NCI-H187 treated with DMSO at 0.1 percent for 48 hours (cell line): ENCODE measurements at places on chromosomes 11 and 22.

- DNase-seq: no peak
Observed at GRCh38 chr11:27650988-27651387, 49.3 kb downstream of the BDNF start.

DNA sequence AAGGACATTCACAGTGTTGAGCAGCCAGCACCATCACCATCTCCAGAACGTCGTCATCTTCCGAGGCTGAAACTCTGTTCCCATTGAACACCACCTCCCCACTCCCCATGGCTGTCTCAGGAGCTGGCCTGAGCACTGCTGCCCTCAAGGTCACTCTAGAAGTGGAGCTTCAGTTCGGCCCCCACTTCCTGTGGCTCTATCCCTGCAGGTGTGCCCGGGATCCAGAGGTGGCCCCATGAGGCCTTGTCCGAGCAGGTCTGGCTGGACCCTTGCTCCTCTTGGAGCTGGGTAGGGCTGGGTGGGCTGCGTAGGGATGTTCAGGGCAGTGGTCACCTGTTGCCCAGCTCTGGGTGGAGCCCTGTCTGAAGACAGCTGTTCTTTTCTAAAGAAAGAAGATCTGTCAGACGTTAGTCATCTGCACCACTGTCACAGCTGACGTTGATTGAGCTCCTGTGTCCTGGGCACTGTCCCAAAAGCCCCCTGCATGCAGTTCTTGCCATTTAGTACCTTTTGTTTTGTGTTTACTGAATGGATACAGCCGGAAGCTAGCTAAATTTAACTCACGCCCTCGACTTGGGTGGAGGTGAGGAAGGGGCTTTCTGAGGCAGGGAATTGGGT is 75.5 kb upstream of the CLDN5 start:
- DNase-seq: no peak

DNA sequence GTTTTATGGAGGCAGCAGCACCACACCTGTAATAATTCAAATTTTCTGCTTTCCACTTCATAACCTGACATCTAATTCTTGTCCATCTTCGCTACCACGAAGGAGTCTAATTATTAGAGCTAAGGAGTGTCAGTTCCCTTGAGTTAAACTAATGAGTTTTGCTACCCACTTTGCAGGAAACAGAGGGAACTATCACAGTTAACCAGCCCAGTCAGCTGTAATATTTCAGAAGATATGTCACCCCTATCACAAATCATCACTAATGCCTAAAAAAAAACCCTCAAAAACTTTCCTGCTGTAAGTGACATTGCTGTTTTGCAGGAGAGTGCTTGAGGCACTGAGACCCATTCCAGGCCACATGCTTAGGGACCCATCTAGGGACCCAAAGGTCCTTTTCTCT is 8.4 kb downstream of the TECTA start:
- DNase-seq: no peak

GRCh38 chr11:61974766-61975631 is 7.6 kb upstream of the FTH1 start:
- DNase-seq: no peak

DNA sequence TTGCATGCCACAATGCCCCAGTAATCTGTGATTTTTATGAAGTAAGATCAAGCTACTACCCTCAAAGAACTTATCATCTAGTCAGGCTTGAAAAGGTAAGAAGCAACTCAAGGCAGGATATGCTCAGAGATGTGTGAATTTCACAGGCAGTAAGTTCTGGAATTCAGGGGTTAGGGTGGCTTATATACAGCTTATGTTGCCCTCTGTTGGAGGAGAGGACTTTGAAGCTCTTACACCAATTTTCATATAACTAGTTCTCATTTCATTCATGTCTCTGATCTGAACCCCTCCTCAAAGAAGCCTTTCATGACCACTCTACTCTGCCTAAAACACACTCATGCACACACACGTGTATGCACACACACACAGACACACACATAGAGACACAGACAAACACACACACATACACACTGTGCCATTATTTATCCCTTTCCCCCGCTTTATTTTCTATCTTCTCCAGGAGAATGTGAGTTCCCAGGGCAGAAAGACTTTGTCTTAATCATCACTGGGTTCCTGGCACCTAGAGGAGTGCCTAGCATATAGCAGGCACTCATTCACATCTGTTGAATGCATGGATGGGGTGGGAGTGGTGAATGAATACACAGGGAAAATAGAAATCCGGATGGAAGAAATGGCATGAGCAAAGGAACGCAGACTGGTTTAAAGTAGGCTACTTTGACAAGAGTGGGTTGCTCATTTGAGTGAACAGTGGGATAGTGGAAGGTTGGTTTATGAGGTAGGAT is 220.7 kb upstream of the ZBED5 start:
- no peak for DNase-seq

GRCh38 chr11:70498976-70499801 is 100.9 kb downstream of the CTTN start:
- DNase-seq: no peak

- no peak for DNase-seq
Observed at GRCh38 chr11:64388894-64389293, 29.9 kb downstream of the RPS6KA4 start.

DNA sequence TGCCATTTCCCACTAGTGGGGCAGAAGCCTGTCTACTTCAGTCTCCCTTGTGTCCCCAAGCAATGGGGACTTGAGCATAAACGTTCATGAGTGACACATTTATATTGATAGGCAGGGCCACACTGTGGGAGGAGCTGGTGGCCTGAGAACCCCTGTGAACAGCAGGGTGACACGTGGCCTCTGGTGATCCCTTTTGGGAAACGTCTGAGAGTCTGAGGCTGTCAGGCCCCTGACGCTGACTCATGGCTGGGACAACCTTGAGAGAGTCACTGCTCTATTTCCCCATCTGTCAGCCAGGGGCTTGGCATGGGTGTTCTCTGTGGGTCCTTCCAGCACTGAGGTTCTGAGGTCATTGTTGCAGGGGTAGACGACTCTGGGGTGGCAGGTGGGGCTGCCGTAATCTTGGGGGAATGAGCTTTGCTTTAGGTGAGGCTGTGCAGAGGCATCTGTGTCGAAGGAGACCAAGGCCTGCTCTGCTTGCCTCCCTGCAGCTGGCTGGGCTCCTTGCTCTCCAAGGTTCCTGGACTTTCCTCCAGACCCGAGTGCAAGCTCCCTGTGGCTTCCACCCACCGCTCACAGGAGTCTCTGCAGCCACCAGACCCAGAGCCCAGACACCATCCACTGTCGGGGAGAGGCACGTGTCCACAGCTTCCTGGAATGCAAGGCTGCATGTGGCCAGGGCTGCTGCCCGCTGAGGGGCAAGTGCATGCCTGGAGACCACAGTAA is 54.7 kb downstream of the SMIM38 start:
- DNase-seq: no peak

DNA sequence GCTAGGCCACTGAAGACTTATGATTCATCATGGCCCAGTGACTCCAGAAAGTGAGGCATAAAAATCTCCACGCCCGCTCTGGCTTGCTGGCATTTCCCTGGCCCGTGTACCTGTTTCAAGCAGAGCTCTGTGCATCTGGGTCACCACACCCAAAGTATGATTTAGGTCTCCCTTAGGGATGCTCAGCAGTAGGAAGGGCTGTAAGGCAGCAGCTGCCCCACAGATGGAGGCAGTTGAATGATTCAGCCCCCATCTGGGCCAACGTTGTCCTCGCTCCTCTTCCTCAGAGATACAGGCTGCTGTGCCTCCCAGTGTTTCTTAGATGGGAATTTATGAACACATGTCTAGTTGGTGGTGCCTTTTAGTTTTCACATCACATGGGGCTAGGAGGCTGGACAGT is 21.6 kb downstream of the GPR83 start:
- no peak for DNase-seq

DNA sequence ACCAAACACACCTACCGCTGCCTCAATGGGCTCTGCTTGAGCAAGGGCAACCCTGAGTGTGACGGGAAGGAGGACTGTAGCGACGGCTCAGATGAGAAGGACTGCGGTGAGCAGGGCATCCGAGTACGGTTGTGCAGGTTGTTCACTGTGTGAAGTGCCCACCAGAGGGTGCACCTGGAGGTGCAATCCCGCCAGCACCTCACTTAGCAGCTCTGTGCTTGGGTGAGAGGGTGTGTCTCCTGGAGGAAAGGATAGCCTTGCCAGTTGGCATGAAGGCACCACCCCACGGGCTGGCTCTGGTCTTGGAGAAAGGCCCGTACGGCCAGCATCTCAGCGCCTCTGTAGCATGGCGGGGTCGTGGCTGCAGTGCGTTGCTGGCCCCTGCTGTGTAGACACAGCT is 39.4 kb downstream of the ST14 start:
- no peak for DNase-seq

DNA sequence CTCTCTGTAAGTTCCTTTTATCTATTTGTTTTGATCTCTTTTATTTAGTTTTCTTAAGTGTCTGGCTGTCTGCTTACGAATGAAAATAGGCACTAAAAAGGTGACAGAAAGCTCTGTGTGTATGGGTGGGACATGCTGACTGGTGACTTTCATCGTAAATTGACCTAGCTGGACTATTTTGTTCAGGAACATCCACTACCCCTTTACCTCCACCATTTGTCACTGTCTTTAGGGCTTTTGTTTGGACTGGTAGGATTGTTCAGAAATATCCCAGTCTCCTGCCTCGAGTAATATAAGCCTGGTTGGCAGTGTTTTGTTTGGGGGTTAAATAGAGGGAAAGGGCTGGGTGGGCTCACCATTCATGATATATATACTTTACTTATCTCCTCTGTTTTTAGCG is 20.9 kb downstream of the EMSY start:
- DNase-seq: no peak

DNA sequence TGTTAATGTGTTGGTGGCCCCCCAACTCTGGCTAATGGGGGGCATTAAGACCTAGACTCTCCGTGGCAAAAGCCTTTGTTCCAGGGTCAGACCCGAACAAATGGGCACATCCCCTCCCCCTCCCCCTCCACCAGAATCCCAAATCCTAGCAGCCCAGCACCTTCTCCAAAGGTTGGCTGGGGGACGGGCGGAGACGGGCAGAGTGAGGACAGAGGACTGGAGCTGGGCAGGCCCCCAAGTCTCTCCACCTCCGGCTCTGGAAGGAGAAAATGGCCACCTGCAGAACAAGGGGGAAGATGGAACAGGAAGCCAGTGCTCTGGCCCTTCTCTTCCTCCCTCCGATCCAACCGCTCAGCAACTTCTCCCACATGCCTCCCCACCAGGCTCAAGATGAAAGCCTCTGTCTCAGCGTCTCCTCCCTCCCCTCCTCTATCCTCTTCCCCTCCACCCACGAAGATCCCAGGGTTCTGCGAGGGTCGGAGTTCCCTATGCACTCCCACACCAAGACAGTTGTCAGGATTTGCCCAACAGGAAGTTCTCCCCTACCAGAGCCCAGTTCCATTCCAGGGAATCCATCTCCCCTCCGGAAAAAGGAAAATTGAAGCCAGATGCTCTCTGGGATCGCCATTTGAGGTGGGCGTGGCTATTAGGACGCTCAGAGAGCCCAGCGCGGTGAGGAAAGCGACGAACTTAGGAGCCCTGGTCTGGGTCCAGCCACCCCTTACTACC is 20.1 kb downstream of the ADA2 start:
- DNase-seq: peak; percentile 45

- no peak for DNase-seq
Observed at GRCh38 chr11:12853652-12854296, 155.3 kb upstream of the RASSF10 start.

- DNase-seq: no peak
Observed at GRCh38 chr11:118437208-118438125, 1.2 kb downstream of the KMT2A start.

- no peak for DNase-seq
Observed at GRCh38 chr11:114017723-114018122, 41.8 kb upstream of the ZBTB16 start.

DNA sequence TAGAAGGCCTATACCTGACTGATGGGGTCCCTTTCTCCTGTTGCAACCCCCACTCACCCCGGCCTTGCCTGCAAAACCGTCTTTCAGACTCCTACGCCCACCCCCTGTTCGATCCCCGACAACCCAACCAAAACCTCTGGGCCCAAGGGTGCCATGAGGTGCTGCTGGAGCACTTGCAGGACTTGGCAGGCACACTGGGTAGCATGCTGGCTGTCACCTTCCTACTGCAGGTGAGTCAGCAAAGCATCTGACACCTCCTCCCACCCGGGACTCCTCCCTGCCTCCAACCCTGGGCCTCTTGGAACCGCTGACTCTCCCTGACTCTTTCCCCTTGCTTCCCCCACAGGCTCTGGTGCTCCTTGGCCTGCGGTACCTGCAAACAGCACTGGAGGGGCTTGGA is 1.2 kb downstream of the ROM1 start:
- DNase-seq: no peak

GRCh38 chr11:2708151-2708581 is 8.4 kb upstream of the KCNQ1OT1 start:
- no peak for DNase-seq

DNA sequence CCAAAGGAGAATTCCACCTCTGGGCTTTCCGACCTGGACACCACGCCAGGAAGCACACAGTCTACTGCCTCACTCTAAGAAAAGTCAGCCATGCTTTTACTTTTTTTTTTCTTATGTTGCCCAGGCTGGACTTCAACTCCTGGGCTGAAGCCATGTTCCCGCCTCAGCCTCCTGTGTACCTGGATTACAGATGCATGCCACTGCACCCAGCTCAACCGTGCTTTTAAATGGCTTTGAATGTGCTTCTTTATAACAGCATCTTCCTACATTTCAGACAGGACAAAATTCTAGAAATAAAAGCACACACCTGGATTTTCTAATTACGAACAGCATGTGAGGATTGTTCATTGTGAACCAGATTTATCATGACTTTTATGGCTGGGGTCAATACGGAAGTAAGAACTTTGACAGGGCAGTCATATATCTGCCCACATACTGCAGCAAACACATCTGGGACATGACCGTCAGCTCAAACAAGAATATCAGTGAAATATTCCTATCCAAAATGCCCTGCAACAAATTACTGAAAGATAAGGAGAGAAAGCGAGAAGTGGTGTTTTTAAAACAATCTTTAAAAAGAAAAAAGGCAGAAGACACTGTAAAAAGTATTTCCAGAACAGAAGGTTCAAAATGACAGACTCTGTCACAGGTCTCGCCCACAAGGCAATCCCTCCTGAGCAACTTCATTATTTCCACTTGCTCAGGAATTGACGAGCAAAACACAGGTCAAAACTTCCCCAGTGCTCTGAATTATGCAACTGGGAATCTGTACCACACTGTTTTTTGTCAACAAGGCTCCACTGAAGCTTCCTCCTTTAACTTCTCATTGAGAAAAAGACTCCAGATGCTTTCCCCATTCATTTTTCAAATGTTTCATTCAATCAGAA is 42.1 kb downstream of the PACSIN2 start:
- no peak for DNase-seq

GRCh38 chr22:37229012-37229804 is 14.9 kb downstream of the RAC2 start:
- no peak for DNase-seq

DNA sequence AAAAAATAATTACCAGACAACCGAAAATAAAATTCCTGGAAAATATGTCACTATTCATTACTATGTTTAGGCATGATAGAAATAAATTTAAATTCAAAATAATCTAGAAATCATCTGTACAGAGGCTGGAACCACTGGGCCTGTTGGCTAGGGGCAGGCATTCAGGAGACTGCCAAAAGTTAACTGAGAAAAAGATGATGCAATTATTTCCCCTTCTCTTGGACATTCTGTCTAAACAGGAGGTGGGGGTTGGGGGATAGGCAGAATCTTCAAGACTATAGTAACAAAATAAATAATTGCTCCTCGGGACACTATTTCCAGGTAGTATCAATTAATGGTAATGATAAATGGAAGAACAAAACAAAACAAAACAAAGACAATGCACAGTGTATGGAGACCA is 14.1 kb downstream of the BTBD10 start:
- DNase-seq: no peak

GRCh38 chr11:36121054-36121453 is 168.2 kb downstream of the COMMD9 start:
- no peak for DNase-seq
